ENCODE measurements at places on chromosomes 11 and 22.

DNA sequence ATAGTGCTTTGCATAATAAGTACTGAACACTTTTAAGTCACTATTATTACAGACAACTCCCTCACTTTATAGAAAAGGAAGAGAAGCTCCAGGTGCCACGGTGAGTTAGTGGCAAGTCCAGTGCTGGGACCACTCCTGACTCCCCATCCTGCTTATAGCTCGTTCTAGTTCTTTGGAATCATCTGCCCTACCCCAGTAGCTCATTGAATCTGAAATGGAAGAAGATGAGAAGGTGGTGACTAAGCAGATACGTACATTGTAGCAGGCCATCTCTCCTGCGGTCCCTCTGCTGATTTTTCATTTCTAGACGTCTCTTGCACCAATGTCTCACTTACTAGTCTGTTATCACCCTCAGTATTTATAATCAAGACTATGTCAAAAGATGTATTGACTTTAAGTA, 21.6 kb downstream of the MMP20 start:
- no peak for DNase-seq

DNA sequence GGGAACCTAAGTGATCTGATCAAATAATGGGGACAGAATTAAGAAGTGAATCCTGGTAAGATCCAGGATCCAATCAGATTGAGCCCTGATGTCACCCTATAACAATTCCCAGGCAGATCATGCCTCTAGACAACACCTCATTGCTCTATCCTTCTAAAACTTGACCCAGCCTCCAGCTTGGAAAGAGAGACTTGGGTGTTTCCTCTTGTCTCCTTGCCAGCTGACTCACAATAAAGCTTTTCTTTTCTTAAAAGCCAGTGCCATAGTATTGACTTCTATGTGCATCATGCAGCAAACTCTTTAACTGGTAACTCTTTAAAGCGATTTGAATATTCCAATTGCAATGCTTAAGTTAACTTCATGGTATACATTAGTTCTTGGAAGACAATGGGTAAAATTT, 109.6 kb upstream of the CHORDC1 start:
- DNase-seq: no peak

DNA sequence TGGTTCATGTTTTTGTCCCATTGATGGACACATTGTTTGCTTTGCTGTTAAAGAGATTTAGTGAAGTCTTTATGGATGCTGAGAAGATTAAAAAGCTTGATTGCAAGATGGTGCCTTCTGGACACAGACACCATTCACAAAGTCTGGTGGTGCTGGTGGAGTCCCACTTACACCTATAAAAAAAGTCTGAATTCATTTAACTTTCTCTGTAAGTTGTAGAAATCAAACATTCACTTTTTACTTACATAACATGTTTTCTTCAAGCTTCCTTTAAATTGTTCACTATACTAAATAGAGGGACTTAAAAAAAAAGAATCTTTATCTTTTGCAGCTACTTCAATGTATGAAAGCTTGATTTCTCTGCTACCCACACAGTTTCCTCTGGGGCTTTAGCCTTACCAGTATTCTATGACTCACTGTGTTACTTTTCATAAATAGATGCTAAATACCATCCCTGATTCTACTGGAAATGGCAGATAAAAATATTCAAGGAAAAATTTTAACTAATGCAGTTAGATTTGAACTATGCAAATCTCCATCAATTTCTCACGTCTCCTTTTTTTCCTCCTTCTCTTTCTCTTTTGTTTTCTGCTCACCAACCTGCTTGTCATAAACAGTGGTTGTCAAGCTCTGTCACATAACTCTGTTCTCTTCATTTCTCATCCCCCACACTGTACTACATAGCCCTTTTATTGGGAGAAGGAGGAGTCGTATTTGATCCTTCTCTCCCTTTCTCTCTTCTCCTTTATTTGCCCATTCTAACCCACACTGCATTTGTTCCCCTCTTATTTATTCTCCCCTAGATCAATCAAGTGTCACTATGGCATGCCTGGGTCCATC, 89.7 kb downstream of the FAM76B start:
- no peak for DNase-seq

GRCh38 chr11:1377231-1377780, 12.4 kb upstream of the BRSK2 start:
- DNase-seq: no peak

DNA sequence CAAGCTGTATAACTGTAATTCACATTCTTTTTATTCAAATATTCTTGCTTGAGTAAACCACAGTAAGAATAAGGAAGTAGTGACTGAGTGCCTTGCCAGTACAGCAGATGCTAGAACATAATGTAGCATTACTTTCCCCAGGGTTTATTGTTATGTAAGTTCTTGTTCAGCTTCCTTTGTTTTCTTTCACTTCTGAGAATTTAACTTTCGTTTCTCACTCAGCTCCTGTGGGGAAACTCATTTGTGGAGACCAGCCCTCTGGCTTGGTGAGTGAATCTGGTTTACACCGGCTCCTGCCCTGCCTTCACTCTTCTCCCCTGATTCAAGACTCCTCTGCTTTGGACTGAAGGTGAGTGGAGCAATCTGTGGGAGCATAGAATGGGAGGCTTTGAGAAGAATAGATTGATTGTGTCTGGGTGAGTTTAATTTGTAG, at the start of gene TRIM22:
Gene TRIM22, plus strand, starts transcription at position 240 of the 433 bp plus-strand sequence. CDS start 6,443 bp downstream, outside the sequence.
- DNase-seq: peak; percentile 58

GRCh38 chr11:109564241-109564640, 142.3 kb downstream of the C11orf87 start:
- DNase-seq: no peak

DNA sequence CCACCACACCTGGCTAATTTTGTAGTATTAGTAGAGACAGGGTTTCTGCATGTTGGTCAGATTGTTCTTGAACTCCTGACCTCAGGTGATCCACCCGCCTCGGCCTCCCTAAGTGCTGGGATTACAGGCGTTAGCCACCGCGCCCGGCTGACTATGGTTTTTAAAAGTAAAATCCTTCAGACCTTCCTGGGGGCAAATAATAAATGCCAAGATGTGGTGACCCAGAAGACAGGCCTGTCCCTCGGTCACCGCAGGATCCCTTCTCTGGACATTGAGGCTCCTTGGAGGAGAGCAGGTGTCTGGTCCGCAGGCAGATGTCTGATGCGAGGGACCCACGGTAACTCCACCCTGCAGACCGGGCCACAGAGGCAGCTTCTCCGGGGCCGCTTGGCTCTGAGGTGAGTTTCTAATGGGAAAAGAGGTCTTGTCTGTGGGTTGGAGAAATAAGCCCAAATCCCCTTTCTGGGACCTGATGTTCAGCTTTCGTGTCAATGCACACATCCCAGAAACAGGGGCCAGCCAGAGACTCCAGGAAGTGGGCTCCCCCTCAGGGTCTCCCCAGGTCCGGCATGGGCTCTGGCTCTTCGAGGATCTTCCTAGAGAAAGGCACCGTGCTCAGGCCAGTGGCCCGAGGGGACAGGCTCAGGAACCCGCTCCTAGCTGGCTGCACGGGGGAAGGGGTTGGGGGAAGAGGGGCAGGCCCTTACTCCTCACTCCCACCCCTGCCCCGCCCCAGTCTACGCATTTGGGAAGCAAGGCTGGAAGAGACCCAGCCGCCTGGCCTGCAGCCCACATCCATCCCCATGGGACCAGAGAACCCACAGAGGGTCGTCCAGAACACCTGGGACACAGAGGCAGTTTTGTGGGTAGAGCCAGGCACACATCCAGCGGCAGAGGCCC, 100.6 kb downstream of the WNT7B start:
- no peak for DNase-seq

DNA sequence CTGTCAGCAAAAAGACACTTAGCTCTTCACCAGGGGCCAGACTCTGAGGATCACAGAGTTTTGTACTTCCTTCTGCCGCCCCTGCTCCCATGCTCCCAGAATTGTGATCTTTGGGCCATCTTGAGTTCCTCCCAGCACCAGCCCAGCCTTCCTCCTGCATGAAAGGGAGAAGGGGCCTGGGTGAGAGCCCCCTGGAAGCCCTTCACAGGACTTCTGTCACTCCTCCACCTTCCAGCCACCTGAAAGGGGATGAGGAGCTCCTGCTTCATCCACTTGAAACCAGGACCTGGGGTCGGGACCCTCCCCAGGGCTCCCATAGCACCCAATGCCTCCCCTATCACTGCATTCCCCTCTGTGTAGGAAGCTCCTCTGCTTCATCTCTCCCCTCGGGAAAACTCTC, 174.2 kb downstream of the BUD13 start:
- DNase-seq: no peak

DNA sequence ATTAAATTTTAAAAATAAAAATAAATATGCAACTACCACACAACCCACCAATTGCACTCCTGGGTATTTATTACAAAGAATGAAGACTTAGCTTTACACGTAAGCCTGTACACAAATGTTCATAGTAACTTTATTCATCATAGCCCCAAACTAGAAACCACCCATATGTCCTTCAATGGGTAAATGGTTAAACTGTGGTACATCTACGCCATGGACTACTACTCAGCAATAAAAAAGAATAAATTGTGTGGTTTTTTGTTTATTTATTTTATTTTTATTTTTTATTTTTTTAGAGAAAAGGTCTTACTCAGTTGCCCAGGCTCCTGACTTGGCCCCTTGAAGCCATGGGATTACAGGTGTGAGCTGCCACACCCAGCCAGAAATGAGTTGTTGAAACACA, 14.6 kb downstream of the GAL start:
- DNase-seq: no peak

DNA sequence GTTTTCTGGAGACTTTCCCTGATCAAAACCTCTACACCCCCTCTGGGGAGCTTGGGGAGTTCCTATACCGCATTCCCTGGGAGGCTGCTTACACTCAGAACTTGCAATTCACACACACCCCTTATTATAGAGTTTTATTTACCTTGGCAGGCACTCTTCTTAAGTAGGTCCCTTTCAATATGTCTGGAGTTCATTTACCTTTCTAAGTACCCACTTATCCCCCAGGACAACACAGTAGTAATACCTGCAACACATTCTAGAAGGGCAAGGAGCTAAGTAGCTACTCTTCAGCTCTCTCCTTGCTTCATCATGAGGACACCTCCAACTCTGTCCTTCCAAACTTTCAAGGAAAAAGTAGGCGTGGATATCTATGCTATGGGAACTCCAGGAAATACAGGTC, 127.8 kb upstream of the ANO3 start:
- DNase-seq: no peak

DNA sequence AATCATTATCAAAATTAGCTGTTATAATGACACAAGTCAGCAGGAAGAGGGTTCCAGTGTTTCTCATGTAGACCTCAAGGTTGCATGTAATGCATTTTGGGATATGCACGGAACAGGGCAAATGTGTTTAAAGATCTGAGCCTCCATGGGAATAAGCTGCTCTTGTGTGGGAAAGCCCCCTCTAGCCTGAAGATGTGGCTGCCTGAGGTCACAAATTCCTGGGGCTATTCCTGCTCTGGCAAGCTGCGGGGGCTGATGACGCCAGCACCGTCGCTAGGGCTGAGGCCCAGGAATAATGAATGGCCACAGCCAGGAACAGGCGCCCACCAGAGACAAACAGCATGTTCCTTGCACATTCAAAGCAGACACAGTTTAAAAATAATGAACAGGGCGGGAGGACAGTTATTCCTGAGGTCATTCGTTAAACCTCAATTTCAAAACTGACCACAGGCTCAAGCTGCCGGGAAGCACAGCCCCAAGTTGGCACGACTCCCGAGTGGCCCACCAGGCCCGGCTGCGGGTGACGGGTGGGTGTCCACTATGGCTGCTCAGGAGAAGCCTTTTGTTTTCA, 11.7 kb downstream of the OSBPL5 start:
- no peak for DNase-seq

GRCh38 chr11:35304386-35304775, 115.0 kb downstream of the SLC1A2 start:
- DNase-seq: no peak

GRCh38 chr11:64109332-64109731, 56.6 kb downstream of the MACROD1 start:
- no peak for DNase-seq

- no peak for DNase-seq
These were observed 6.5 kb downstream of the PTPMT1 start for GRCh38 chr11:47571895-47572294.

DNA sequence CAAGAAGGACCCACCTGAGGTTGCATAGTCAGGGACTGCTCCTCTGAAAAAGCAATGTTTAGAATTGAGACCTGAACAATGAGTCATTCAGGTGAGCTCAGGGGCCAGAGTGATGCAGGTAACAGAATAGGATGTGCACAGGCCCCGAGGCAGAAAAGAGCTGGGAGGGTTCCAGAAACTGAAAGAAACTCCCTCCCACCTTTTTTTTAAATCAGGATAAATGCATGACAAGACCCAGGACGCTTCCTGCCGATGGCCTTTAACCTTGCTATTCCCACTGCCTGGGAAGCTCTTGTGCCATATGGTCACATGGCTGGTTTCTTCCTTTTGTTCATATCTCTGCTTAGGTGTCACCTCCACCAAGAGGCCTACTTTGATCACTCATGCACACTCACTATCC, 214.2 kb upstream of the ZBED5 start:
- no peak for DNase-seq

GRCh38 chr11:44112091-44112821, 16.8 kb downstream of the EXT2 start:
- DNase-seq: no peak

DNA sequence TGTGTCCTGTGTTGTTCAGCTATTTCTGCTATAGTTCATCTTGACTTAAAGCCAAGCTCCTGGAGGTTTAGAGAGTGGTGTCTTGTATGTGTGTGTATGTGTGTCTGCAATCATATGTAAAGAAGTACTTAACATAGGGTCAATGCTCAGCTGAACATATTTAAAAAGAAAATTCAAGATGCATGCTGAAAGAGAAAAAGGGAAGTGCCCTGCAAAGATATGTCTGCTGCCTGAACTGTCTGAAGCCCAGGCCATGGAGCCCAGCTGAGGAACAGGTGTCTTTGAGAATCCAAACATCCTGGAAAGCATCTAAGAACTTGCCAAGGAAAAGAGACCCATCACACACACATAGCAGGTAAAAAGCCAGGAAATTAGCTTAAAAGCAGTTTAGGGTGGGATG, 6.6 kb downstream of the TCN1 start:
- DNase-seq: no peak

- DNase-seq: no peak
These were observed 16.2 kb downstream of the LRRC32 start for GRCh38 chr11:76654298-76654851.

DNA sequence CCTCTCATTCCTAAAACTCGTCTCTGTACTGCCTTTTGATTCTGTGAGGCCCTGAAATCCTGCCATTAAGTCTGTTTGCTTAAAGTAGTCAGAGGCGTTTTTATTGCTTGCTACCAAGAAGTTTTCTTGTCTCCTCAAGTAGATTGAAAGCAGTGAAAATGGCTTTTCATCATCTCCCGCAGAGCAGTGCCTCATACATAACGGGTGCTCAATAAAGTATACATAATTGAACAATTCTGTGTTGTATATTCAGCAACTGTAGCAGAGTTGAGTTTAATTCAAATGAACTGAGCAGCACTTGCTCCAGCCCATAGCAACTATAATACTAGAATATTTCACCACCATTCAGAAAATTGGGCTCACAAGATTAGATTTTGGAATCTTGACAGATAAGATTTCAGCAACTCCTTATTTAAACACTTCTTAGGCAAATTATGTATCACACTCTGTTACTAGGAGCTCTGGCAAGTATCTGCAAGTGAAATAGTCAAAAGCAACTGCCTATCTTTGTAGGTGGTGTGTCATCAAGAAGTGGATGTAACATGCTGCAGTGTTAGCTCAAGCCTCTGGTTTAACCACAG, 20.0 kb downstream of the FIBIN start:
- no peak for DNase-seq

- peak; percentile 98 for DNase-seq
These were observed at the start of the genes DDB1 and TKFC for GRCh38 chr11:61332797-61333549. TSS of gene DDB1 (minus strand) at chr11:61333105. CDS start at chr11:61332968, 137 bp downstream. TSS of gene TKFC (plus strand) at chr11:61333228. CDS start at chr11:61334729, 1,501 bp downstream.

Data from activated T-cell treated with anti-CD3 and anti-CD28 coated beads, Interleukin-2, amount 50 U/mL, for 48 hours (primary cell).